ENCODE measurements at places on chromosomes 6 and 20.

DNA sequence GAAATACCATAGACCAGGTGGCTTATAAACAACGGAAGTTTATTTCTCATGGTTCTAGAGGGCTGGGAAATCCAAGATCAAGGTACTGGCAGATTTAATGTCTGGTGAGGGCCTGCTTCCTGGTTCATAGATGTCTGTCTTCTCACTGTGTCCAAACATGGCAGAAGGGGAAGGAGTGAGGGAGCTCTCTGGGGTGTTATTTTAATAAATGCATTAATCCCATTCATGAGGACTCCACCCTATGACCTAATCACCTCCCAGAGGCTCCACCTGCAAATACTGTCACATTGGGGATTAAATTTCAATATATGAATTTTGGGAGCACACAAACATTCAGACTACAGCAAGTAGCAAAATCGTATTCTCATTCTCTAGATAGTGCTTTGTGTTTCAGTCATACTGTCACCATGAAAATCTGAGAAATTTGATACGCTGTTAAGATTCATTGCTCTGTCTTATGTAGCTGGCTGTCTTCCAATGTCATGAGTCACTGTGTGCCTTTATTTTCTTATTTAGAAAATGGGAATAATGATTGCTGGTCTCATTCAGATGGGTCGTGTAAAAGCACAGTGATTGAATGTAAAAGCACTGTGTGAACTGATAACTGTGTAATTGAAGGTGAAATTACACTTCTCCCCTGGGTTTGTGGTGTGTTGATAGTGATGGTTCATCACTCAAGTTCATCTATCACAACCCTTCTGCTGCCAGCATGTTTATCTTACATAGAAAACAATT, 8.9 kb upstream of the ERVFRD-1 start:
- DNase-seq = no peak

GRCh38 chr6:37060195-37060559, 54.7 kb downstream of the FGD2 start:
- DNase-seq = no peak

GRCh38 chr6:83055366-83055964, 10.2 kb downstream of the UBE3D start:
- DNase-seq = peak; percentile 17

DNA sequence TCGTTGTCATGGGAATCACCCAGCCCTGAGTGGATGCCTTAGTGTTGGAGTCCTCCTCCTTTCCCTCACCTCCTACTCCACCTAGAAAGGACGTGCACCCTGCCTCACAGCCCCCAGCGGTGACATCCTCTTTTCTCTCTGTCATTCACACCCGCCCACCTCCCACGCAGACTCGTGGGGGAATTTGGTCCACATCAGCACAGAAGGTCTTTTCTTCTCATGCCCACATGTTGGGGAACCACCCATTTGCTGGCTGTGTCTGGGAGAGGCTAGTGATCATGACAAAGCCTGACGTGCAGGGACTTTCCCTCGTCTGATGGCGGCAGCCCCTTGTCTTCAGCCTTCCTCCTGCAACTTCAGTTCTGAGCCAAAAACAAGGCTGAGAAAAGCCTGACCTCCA, 96.0 kb upstream of the CNKSR3 start:
- no peak for DNase-seq

DNA sequence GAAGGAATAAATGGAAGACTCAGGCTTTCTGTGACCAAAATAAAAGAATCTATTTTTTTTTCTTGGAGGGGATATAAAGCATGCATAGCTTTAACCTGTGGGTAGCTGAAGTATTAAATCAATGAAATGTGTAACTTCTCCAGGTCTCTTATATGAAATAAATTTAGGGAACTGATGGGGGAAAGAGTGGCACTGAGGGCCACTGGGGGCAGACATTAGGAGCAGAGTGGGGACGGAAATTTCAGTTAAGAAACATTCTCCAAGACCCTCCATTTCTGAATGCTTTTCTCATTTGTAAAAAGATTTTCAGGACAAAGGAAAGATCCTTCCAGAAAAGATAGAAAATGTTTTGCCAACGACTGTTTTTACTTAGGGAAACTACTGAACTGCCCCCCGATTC, 131.0 kb downstream of the GPX5 start:
- DNase-seq = no peak

GRCh38 chr6:38482466-38482865, 157.3 kb downstream of the BTBD9 start:
- no peak for DNase-seq

- no peak for DNase-seq
Measured at GRCh38 chr6:11724286-11724685, 54.3 kb downstream of the ADTRP start.

DNA sequence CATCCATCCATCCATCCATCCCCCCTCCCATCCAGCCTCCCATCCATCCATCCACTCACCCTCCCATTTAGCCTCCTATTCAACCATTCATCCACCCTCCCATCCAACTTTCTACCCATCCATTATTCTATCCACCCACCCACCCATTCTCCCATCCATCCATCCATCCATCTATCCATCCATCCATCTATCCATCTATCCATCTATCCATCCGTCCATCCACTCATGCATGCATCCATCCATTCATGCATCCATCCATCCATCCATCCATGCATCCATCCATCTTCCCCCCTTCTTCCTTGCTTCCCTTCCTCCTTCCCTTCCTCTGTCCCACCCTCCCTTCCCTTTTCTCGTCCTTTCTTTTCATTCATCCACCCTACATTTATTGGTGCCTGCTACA, 4.8 kb upstream of the BPIFB4 start:
- no peak for DNase-seq

GRCh38 chr20:59676126-59676850, 71.9 kb downstream of the PHACTR3 start:
- no peak for DNase-seq

GRCh38 chr6:53987522-53987888, 123.7 kb upstream of the MLIP start:
- DNase-seq = no peak

- no peak for DNase-seq
Measured at GRCh38 chr6:43120944-43121913, 45.1 kb downstream of the PTK7 start.

- no peak for DNase-seq
Measured at GRCh38 chr6:32945953-32946352, 5.1 kb upstream of the HLA-DMB start.

DNA sequence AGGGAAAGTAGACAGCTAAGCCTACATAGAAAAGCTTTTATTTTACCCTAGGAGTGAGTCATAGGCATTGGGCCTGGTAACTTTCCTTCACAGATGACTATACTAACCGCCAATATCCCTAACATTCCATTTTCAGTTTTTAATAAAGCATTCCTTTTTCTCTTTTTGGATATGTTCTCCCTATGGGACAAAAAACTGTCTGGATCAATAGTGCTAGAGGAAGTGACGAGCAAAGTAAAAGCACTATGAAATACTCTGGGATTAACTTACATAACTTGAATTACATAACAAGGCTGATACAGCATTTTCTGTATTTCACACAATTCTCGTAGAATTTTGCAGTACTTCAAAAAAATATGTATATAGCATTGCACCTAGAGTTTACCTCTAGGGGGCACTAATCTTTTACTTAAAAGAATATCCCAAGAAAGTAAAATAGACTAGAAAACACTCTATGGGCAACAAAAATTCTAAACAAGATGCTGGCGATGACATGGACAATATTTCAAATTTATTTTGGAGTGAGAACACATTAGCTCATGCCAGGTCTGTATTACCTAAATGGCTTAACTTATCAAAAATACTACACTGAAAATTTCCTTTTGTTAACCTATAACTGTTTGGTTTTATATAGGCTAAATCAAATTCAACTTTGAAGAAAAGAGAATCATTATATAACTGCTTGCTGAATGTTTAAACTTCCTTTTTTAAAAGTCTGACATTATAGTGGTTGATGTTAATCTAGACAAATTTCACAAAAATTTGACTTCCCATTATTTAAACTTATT, 66.3 kb upstream of the DST start:
- DNase-seq = no peak

DNA sequence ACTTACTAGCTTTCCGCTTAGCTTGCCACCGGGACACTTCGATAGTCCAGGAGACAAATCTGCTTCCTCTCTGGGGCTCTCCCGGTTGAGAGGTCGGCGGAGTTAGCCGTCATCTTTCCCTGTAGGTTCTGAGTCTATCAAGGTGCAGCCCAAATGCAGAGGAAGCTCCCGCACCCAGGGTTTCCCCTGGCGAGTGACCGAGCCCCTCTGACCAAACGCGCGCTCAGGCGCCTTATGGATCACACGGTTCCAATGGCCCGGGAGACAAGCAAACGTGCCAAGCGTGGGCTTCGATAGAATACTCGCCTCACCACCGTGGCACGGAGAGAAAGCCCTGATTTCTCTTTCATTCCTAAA, 15.8 kb upstream of the FOXC1 start:
- DNase-seq = no peak

- no peak for DNase-seq
Measured at GRCh38 chr6:100309174-100309573, 155.5 kb downstream of the SIM1 start.

DNA sequence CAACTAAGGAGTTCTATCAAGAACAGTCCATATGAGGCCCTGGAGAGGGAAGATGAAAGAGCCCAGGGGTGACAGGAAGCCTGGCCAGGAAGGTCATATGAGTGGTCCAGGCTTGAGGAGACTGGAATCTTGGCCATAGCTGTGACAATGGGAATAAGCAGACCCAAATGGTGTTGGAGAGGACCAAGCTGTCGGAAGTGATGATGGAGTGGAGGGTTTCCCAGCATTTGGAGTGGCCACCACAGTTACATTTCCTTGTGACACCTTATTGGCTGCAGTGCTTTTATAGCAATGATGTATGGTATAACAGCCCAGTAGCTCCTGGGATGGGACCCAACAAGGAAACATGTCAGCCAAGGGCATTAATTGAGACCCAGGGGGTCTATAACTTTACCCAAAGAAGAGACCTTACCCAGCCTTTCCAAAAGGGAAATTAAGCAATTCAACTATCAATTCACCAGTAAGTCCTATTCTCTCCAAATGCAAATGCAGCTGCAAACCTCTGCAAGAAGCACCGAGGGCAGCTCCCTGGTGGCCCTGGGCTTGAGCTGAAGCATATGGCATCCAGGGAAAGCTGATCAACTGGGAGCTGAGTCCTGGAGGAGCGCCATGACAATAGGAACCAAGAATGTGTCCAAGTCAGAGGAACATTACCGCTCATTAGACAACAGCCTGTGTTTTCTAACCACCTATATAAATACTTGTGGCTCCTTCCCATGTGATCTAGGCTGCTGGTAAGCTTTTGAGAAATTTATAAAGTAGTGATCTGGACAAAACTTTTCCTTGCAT, 219.4 kb downstream of the SOD2 start:
- no peak for DNase-seq

GRCh38 chr6:165635965-165636364, 27.1 kb downstream of the PDE10A start:
- DNase-seq = no peak

- DNase-seq = no peak
Measured at GRCh38 chr6:88532241-88532860, 366.2 kb upstream of the CNR1 start.

DNA sequence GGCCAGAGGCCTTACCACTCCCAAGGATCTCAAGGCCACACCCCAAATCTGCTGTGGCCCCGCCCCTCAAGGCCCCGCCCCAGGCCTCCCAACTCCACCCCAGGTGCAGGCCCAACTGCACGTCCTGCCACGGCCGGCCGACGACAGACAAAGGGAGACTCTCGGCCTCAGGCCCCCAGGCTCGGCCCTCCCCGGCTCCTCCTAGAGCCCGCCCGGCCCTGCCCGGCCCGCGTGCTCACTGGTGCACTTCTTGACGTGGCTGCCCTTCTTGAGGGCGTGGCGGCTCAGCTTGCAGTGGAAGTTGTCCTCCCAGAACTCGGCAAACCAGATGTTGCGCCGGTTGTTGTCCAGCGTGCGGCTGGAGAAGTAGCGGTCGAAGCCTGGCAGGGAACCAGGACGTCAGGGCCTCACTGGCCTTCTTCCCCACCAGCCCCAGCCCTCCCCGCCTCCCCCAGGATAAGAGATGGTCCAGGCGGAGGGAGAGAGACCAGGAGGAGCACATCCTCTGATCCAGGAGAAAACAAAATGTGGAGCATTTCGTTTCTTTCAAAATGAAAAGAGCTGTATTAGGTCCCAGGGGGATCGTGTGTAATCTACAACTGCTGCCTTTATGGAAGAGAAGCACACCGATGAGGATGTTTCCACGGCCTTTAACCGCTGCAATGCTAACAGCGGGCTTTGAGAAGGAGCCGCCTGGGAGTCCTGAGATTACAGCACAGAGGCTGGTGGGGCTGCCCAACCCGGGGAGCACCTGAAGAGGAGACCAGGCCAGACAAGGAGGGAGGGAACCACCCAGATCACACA, 89.4 kb downstream of the GRM4 start:
- DNase-seq = no peak

DNA sequence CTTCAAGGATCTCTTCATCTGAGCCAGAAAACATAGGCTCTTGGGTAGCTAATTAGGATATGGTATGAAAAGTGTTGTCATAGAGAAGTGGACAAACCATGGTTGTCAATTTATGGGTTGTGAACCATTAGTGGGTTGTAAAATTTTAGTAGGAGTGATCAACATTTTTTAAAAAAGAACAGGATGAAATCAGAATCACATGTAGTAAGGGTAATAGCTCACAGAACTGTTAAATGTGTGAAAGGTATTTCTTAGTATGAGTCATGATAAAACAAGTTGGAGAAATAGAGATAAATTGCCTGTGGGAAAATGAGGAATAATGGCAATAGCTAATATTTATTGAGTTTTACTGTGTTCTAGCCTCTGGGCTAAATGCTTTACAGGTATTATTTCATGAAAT, 113.4 kb downstream of the MAP3K4 start:
- no peak for DNase-seq

- DNase-seq = no peak
Measured at GRCh38 chr6:109285366-109285765, 96.9 kb downstream of the CD164 start.

DNA sequence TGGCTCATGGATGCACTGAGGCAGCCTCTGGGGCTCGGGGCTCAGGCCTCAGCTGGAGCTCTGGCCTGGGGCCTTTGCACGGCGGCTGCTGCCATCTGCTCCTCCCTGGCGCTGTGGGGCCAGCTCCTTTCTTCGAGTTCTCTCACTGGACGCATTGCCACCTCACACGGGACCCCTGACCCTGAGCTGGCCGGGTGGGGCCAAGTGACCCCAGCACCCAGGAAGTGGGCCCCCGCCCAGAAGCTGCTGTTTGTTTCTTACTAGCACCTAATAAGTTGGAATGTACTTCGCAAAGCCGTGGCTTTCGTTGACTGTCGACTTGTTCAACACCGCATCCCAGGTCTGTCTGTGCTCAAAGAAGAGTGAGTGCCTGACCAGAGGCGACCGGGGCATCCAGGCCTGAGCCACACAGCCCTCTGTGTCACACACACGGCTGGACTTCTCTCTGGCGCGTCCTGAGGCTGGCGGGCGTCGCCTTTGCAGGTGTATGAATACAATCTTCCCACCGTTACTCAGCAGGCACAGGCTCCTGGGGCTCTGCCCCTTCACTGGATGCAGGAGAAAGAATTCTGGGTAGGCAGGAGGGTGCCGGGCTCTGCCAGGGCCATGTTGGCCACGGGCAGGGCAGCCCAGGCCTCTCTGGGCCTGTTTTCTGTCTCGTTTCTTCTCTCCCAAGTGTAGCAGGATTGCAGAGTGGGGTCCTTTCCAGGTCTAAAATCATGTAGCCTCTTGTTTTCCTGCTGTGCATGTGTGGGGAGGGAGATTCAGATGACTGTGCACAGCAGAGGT, 112.9 kb downstream of the DLL1 start:
- no peak for DNase-seq
